KBM-7 (cell line): ENCODE measurements at places on chromosomes 13 and 19.

GRCh38 chr13:48078251-48078656, 16.6 kb downstream of the MED4 start:
- peak; percentile 39 for DNase-seq

- no peak for DNase-seq
Measured at GRCh38 chr13:90757127-90757680, 590.3 kb upstream of the MIR17HG start.

DNA sequence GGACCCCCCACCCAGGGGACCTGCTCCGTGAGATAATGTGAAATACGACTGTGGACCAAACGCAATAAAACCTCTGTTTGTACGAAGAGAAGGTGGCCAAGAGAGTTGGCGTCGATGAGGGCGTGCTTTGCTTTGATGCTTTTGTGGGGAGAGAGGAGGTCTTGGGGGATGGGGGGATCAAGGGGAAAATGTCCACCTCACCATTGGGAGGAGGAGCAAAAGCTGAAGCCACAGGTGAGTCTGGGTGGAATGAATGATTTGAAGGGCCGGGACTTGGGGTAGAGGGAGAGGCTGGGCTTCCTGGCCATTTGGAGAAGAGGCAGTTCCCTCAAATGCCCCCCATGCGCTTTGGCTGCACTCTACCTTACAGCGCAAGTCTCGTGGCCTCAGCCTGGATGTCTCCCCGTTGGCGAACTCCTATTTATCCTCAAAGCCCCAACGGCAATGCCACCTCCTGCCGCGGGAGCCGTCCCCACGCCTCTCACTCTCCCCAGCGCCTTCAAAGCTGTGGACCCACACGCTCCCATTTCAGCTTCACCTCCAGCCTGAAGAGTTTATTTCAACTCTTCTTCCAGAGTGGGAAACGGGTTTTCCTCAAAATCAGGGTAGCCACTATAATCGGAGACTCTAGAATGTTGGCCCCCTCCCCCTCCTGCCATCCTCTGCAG, 795 bp upstream of the ABCA7 start:
- DNase-seq, result no peak

GRCh38 chr13:24220086-24220703, 59.7 kb downstream of the SPATA13 start:
- DNase-seq, result peak; percentile 80

- DNase-seq, result no peak
Measured at GRCh38 chr19:13078381-13078780, 24.3 kb downstream of the LYL1 start.

DNA sequence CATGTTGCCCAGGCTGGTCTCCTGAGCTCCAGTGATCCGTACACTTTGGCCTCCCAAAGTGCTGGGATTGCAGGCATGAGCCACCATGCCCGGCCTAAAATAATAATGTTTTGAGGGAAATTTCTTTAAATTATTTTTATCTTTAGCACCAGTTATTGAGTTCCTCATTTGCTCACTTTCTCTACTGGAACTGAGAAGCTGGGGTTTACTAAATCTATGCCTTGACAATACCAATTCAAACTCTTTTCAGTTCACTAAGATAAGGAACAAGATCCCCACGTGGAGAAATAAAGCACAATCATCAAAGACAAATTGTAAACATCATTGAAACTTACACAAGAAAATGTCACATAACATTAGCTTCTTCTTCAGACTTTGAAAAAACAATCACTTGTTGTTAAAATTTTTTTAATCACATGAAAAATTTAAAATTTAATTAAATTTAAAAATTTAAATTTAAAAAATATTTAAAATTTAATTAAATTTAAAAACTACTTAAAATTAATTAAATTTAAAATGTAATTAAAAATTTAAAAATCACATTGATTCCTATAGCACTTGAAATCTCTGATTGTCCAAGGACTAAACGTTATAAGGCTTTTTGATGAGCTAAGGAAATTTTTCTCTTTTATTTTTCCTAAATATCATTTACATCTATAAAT, 25.2 kb upstream of the XPO4 start:
- DNase-seq, result peak; percentile 21
